CD4-positive, alpha-beta T cell treated with Interleukin-4 for 4 hours (primary cell): ENCODE measurements at places on chromosomes 11 and 22.
A peak's percentile ranks its signal among the peaks of the same experiment; 100 is the strongest.

- no peak for DNase-seq
These were observed 51.5 kb downstream of the SGSM3 start for GRCh38 chr22:40421941-40422340.

- peak; percentile 80 for DNase-seq
These were observed at the start of gene XNDC1N for GRCh38 chr11:71927820-71928736. Gene XNDC1N, minus strand, starts transcription at chr11:71928594. Its CDS starts 5,241 bp downstream, at chr11:71923353.

- DNase-seq, result no peak
These were observed 114.8 kb upstream of the NAV2 start for GRCh38 chr11:19597876-19598275.

- DNase-seq, result no peak
These were observed 83.9 kb downstream of the RRAS2 start for GRCh38 chr11:14275076-14275475.

GRCh38 chr22:23512721-23513120 lies 67.4 kb downstream of the IGLL1 start:
- DNase-seq, result no peak

GRCh38 chr22:26436903-26437515 lies 7.9 kb downstream of the ASPHD2 start:
- DNase-seq, result no peak

- DNase-seq, result no peak
These were observed 24.1 kb upstream of the POU2AF1 start for GRCh38 chr11:111403051-111403726.

DNA sequence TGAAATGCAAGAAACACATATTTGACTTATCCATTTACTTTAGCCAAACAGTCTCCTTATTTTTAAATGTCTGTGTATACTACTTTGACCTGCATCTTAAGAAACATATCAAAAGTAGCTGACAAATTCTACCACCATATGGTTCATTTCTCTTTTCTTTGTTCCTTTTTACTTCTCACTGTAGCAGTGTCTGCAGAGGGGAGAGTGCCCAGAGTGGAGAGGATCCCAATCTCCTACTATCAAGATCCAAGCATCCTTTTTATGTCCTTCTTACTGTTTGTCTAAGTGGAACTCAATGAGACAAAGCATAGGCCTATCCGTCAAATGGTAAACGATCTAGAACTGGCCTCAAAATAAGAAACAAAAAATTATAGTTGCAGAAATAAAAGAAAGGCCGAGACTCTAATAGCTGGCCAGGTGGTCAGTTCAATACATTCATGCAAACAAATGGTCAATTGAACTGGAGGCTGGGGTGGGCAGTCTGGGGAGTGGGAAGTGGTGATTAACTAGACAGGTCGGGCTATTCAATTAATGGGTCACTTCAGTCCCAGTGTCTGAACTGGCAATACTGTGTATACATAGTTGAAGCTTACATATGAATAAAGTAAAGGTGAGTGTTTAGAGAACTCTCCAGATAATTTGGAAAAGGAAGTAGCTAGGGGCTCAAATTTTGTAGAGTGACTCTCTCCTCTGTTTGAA lies 149.1 kb downstream of the MAML2 start:
- no peak for DNase-seq

- no peak for DNase-seq
These were observed 319.3 kb upstream of the B3GAT1 start for GRCh38 chr11:134731213-134731961.

GRCh38 chr11:2097356-2097997 lies 41.7 kb downstream of the IGF2 start:
- DNase-seq, result no peak

DNA sequence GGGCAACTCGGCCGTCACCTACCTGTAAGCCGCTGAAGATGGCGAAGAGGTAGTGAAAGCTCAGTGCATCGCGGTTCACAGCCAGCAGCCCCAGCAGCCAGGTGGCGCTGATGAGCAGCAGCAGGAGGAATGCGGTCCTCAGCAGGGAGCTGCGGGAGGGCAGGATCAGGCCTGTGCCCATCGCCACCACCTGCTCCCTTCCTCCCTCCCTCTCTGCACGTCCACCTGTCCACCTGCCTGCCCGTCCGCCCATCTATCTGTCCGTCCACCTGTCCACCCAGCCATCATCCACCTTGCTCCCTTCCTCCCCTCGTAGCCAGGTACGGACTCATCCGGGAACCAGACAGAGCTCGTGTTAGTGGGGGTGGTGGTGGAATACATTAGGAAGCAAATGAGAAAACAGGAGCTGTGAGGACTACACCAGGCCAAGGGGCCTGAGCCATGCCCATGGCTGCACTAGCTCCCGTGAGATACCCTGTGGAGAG lies 32.2 kb downstream of the TRMU start:
- peak; percentile 57 for DNase-seq

GRCh38 chr22:46250783-46251125 lies 661 bp upstream of the CDPF1 start:
- no peak for DNase-seq

- no peak for DNase-seq
These were observed 67.5 kb downstream of the DDX10 start for GRCh38 chr11:108732395-108732794.

DNA sequence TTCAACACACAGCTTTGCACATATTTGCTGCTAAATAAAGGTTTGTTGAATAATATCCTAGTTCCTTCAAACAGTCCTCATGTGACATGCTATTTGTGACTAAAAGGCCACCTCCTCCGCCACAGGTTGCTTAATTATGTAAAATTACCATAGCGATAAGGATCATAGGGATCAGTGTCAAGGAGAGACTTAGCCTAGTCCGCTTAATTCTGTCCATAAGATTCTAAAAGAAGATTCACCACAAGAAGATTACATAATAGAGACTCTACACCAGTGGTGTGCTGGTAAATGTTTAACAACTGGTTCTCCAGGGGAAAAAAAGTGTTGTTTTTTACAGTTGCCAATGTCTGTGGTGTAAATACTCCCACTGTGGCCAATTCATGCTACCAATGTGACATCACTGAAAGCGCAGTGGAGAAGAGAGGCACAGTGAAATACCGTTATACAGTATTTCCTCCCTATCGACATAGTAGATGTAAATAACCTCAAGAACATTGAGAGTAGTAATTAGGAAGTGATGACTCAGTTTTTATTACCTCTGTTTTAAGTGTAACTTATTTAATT lies 4.2 kb upstream of the CHRDL2 start:
- DNase-seq, result peak; percentile 14

DNA sequence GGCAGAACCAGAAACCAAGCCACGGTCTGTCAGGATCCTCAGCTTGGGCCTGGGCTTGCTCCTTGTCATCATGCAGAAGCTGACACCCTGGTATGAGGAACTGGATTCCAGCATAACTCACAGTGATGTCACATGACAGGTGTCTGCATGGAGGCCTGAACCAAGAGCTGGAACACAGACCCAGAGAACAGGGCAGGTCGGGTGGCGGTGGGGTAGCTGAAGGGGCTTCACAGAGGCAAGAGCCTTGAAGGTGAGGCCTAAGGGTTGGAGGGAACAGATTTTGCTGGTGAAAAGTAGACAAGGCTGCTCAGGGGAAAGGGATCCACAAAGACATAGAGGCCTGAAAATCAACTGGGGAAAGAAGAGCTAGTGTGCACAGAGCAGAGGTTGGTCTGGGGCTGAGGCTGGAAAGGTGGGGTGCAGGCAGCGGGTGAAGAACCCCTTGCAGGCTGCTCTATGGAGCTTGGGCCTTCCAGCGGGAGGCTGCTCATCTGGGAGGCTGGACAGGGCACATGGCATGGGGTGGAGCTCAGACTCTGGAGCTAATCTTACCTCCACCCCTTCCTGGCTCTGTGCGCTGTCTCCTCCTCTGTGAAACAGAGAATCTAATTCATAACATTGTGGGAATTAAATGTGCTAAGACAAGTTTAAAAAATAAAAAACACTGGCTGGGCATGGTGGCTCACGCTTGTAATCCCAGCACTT lies 18.4 kb upstream of the RPS3 start:
- DNase-seq, result no peak

DNA sequence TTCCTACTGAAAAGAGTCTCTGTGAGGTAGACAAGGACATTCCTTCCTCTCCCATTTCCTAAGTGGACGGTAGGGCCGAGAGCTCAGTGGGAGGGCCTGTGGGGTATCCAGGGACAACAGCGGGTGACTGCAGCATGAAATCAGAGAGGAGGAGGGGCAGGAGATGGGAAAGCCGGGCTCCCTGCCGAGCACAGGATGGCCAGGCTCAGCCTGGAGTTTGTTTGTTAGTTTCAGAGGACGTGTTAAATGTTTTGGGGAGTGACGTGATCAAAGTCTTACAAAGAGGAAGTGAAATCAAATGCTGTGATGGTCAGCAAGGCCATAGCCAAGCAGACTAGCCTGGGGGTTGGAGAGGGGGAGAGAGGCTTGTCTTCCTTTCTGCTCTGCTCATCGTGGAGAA lies 152.7 kb downstream of the ADAMTS15 start:
- no peak for DNase-seq

- no peak for DNase-seq
These were observed 2.0 kb upstream of the CABP7 start for GRCh38 chr22:29717789-29718188.

- no peak for DNase-seq
These were observed 211.7 kb downstream of the FAM76B start for GRCh38 chr11:95577716-95578460.

GRCh38 chr11:65613091-65613928 lies 711 bp downstream of the MAP3K11 start:
- no peak for DNase-seq

DNA sequence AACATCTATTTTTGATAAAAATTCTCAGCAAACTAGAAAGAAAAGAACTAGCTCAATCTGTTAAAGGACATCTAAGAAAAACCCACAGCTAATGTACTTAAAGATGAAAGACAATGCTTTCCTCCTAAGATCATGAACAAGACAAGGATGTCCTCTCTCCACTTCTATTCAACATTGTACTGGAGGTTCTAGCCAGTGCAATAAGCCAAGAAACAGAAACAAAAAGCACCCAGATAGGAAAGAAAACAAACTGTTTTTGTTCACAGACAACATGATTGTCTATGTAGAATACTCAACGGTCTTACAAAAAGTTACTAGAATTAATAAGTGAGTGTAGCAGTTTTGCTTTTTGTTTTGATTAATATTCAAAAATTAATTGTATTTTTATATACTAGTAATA lies 7.8 kb downstream of the CD3D start:
- peak; percentile 48 for DNase-seq

- DNase-seq, result peak; percentile 31
These were observed 8.3 kb downstream of the SMTN start for GRCh38 chr22:31089160-31090100.

DNA sequence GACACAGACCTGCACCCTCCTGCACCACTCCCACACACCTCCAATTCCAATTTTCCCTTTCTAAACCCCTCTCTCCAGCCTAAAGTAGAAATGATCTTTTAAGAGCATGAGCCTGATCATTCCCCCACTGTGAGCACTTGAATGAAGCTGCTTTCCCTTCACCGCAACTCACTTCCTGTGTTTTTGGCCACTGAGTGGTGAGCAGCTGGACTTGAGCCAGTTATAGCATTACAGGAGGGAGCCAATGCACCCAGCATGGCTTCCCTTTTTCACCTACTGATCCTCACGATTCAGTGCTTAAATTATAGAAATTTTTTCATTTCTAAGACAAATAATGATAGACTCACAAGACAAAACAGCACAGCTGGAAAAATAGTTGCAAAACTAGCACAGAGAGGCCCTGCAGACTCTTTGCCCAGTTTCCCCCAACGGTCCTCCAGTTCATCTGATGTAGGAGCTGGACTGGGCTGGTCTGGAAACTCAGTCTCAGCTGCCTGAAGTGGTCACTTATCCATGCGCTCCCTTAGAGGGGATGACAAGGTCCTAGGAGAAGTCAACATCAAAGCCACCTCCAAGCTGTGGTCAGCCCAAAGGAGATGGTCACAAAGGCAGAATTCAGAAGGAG lies 9.7 kb upstream of the APOL4 start:
- DNase-seq, result no peak

DNA sequence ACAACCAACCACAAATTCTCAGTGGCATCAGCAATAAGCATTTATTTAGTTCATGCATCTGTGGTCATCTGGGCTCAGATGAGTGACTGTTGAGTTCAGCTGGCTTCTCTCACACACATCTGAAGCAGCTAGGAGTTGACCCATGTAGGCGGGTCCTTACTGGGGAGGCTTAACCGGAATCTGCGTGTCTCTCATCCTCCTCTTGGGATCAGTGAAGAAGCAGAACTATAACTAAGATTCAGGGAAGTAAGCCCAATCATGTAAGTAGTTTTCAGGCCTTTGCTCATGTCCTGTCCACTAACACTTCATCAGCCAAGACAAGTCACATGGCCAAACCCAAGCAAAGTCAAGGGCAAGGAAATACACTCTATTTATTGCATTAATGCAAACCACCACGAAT lies 236.2 kb downstream of the C11orf87 start:
- no peak for DNase-seq

DNA sequence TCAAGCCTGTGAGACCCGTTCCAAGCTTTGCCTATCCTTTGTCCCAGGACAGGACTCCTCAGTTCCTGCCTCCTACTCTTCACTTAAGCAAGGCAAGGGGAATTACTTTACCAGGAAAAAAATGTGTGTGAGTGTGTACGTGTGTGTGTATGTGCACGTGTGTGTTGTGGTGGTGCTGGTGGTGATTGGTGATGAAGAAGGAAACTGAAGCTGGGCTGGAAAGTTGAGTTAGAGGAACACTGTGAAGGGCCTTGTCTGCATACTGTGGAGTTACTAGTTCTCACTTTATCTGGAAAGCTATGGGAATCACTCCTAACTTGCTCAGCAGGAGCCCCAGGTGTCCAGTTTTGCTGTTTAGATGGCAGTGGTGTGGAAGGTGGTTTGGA lies 378 bp downstream of the OR51D1 start:
- DNase-seq, result no peak

- no peak for DNase-seq
These were observed 123.3 kb upstream of the RCN1 start for GRCh38 chr11:31967404-31968130.

- DNase-seq, result no peak
These were observed 185.9 kb downstream of the FAT3 start for GRCh38 chr11:92410526-92410925.

GRCh38 chr11:65297026-65297672 lies 17.5 kb upstream of the CDC42EP2 start:
- no peak for DNase-seq

DNA sequence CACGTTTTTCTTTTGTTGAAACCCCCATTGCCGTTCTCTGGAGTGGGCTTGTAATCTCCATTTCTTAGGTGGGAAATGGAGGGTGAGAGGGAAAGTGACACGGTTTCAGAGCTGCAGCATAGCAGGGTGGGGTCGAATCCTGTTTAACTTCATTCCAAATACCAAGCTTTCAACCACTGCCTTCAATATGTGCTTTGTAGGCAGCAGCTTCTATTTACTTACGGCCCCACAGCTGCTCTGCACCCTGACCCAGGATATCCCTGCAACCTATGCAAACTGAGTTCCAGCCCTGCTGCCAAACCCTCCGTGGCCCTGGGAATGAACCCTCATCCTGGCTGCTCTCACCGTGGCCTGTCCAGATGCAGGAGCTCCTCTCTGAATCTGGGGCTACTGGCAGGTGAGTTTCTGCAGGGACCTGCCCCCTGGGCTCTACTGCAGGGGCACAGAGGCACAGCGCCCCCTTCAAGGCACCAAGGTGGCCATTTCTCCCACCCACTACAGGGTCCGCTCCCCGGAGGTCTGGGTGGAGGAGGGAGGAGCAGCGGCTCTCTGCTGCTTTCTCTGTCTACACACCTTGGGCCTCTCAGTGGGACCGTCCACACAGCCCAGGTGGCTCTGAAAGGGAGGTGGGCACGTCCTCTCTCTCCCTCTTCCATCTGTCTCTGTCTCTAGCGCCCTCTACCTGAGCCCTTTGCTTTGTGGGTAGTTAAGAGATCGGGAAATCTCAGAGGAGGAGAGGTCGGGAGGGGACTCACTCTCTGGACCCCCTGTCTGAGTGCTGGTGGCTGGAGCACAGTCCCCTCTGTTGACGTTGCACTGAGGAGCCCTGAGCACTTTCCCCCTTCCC lies 279.1 kb downstream of the BRD1 start:
- DNase-seq, result no peak

- no peak for DNase-seq
These were observed 8.5 kb downstream of the MARK2 start for GRCh38 chr11:63847363-63847762.
